Foreskin fibroblast (primary cell): ENCODE measurements at places on chromosomes 5 and 9.

DNA sequence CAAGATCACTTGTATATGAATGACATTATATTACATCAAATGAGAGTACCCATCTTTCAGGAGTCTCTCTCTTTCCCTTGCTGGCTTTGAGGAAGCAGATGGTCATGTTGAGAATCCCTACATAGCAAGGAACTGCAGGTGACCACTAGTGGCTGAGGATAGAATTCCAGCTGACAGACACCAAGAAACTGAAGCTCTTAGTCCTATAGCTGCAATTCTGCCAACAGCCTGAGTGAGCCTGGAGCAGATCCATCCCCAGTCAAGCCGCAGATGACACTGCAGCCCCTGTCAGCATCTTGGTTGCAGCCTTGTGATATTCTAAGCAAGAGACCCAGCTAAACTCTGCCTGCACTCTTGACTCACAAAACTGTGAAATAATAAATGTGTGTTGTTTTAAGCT is 531.5 kb downstream of the CSNK1G3 start:
- DNase-seq: no peak

DNA sequence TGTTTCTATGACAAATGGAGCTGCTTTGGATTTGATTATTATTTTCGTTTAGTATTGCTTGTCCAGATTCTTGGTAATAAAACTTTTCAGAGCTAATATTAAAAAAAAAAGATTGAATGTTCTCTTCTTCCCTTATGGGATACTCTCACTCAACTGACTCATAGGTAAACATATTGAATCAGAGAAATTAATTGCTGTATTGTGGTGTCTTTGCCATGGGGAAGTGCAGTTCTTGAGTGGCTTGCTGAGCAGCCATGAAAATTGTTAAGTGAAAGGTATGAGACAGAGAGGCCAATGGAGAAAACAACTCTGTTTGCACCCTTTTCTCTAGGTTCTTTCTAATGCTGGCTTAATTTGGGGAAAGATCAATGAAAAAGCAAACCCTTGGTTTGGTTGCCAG is 149.9 kb upstream of the HMHB1 start:
- DNase-seq: peak; percentile 59

GRCh38 chr9:5886114-5886939 is 4.4 kb upstream of the MLANA start:
- DNase-seq: peak; percentile 83

GRCh38 chr9:36793277-36793676 is 220.6 kb downstream of the MELK start:
- DNase-seq: no peak

GRCh38 chr5:37767961-37768360 is 71.9 kb downstream of the GDNF start:
- DNase-seq: no peak

DNA sequence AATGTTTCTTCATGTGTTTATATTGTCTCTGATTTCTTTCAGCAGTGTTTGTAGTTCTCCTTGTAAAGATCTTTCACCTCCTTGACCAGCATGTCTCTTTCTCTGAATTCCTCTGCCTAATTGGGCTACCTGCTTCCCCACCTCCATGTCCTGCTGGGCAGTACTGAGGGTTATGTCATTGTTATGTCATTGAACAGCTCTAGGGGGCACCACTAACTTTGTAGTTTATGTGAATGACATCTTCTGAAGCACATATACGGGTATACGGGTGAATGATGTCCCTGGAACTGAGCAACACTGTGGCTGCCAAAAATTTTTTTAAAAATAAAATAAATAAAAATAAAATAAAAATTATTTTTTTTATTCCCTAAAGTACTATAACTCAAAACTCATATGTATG is 16.9 kb upstream of the SNCAIP start:
- DNase-seq: no peak

- DNase-seq: no peak
Measured at GRCh38 chr5:157657516-157657915, 5.3 kb upstream of the SOX30 start.

DNA sequence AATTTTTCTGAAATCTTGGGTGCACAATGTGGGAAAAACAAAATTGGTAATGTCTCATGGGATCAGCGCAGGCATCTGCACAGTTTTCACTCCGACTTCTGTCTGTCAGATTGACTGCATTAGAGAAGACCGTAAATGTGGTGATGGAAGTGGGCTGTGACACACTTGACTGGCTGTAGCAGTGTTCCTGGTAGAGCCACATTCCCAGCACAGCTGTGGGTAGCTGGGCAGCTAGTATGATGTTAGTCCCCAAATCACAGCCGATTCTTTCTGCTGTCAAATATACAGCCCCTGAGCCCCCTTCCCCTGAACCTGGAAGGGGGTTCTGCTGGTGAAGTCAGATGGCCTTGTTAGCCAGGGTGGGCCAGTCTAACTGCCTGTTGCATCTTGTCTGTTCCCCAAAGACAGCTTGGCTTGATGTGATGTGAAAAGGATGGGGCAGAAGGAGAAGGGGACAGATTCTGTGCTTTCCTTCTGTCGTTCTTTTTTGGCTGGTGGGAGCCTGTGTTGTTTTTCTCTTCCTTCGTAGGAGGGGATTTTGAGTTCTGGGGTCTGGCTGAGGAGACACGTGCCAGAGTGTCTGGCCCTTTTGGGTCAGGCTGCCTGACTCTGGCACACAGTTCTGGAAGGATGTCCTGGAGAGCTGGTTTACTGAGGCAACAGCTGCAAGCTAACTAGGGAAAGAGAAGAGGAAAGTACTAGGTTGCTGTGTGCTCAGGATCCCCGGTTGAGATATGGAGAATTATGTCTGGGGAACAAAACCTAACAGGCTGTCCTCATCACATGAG is 66.4 kb upstream of the SPRY4 start:
- peak; percentile 16 for DNase-seq

DNA sequence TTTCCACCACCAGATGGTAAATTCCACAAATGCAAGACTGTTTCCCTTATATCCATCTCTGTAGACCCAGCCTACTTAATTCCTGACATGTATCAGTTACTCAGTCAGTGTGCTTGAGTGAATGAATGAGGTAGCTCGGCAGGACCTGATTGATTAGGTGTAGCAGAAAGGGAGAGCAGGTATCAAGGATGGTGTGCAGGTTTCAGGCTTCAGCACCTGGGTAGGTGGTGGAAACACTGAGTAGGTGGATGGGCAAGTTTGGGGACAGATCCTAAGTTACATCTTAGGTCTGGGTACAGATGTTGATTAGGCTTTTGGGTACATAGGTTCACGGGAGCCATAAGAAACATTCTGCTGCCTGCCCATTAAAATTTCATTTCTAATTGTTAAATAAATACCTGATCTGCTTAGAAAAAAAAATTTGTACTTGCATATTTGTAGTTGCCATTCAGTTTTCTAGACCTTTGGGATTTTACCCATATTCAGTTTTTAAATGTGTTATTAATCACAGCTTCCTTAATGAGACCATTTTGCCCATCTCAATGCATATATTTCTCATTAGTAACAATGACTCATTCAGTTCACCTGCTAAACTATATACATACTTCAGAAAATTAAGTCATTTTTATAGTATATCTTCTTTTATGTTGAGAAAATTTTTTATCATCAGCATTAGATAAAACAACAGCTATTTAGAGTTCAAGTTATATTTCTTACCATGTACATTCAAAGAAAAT is 111.8 kb downstream of the INIP start:
- no peak for DNase-seq

GRCh38 chr9:21747175-21747574 is 55.3 kb upstream of the MTAP start:
- DNase-seq: peak; percentile 51

- peak; percentile 70 for DNase-seq
Measured at GRCh38 chr9:86034863-86035734, 64.3 kb downstream of the GOLM1 start.

GRCh38 chr9:93380410-93381060 is 71.0 kb upstream of the FAM120A start:
- DNase-seq: no peak

GRCh38 chr5:94810281-94810680 is 191.8 kb downstream of the SLF1 start:
- no peak for DNase-seq

GRCh38 chr5:15951126-15951525 is 228.5 kb downstream of the MARCHF11 start:
- DNase-seq: no peak

- DNase-seq: no peak
Measured at GRCh38 chr9:102985162-102985895, 9.8 kb upstream of the CYLC2 start.

GRCh38 chr9:83957248-83957513 is 22.8 kb downstream of the HNRNPK start:
- no peak for DNase-seq

DNA sequence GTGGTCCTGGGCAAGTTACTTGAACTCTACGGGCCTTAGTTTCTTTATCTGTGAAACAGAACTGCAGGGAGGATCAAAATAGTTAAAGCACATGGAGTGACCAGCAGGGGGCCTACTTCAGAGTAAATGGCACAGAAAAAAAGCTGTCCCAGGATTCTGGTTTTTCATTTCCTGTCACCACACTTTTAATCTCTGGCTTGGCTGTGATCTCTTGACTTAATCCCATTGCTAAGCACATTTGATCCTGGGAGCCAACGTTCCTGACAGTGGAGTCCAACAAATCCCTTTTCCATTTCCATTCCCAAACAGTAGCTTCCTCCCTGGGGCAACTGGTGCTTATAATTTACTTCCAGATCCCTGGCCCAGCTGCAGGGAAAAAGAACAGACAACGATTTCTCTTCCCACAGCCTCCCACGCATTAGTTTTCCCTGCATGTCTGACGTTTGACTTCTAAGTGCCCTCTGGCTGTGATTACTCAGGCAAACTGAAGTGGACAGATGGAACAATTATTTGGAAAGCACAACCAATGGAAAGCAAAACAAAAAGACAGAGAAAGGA is 136.5 kb upstream of the STK32A start:
- no peak for DNase-seq

DNA sequence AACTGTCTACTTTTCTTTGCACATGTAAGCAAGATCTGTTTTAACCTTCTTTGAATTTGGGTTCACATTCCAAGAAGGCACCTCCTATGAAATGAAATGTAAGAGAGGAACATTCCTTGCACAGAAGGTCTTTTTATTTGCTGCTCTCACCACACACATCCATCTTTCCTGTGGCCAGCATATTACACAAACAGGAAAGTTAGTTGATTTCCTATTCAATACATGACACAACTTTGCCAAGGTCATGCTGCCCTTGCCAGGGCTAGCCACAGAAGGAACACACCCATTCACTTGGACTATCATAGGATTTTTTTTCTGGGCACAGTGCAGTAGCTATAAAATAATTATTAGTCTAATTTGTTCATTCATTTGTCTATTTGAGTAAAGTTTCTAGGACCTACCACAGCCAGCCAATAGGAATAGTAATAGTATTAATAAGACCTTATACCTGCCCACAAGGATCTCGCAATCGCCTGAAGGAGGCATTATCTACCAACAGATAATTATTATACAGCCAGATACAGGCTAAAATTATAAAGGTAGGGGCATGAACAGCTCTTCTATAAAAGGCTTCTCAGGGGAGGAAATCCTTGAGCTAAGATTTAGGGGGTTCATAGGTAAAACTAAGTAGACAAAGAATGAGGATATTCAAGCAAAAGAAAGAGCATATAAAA is 78.1 kb upstream of the NREP start:
- DNase-seq: peak; percentile 21

GRCh38 chr5:133314086-133314485 is 262.3 kb downstream of the HSPA4 start:
- DNase-seq: no peak

GRCh38 chr9:126423142-126423915 is 96.7 kb downstream of the MVB12B start:
- DNase-seq: no peak

- DNase-seq: no peak
Measured at GRCh38 chr5:150639751-150640150, 709 bp upstream of the SYNPO start.

- peak; percentile 61 for DNase-seq
Measured at GRCh38 chr9:35470894-35471293, 19.0 kb upstream of the RUSC2 start.

GRCh38 chr5:17327048-17327625 is 109.7 kb downstream of the BASP1 start:
- DNase-seq: no peak

DNA sequence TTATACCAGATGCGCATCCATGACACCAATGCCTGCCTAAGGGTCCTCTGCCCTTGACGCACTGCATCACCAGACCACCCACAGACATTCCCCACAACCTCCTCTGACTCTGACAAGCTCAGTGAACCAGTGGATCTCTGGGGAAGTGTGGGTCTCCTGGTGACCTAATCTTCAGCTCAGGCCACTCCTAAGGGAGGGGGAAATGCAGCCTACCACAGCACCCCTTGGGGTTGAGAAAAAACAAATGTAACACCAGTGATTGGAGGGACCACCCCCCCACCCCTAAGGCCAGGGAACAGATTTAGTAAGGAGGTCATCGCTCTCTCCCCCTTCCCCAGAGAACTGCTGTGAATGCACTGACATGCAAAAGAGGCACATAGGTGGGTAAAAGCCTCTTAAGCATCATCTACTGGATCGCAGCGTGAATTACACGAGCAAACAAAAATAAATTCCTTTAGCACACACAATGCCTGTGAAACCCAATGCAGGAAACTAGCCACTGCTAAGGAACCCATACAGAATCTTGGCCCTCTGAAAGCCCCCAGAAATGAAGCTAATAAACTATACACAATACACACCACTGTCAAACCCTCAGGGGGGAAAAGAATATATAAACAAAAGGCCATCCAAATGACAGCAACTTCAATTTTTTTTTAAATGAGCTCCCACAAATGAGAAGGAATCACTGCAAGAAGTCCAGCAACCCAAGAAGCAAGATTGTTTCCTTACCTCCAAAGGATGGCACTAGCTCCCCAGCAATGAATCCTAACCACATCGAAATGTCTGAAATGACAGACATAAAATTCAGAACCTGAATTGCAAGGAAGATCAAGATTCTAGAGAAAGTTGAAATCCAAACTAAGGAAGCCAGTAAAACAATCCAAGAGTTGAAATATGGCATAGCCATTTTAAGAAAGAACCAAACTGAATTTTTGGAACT is 513.7 kb upstream of the PTGER4 start:
- peak; percentile 39 for DNase-seq

- DNase-seq: peak; percentile 59
Measured at GRCh38 chr5:86968301-86968753, 299.4 kb upstream of the RASA1 start.

GRCh38 chr9:73079326-73079725 is 72.3 kb upstream of the ANXA1 start:
- DNase-seq: no peak

DNA sequence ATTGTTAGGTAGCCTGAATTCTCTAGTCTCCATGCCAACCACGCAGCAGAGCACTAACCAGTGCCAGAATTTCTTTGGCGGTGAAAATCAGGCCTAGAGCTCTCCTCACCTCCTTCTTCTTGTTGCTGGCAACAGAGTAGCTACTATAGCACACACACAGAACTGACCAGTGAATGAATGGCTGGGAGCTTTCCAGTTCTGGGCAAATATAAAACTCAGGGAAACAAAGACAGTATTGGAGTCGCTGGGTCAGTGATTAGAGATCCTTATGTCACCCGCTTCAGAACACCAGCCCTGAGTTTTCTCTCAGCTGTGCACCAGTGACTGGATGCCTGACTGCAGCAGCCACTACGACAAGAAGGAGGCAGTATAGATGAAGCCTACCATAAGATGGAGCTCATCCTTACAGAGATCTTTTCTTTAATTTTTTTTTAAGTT is 26.9 kb upstream of the FEM1C start:
- DNase-seq: no peak
